ENCODE measurements at places on chromosomes 1 and 21.

DNA sequence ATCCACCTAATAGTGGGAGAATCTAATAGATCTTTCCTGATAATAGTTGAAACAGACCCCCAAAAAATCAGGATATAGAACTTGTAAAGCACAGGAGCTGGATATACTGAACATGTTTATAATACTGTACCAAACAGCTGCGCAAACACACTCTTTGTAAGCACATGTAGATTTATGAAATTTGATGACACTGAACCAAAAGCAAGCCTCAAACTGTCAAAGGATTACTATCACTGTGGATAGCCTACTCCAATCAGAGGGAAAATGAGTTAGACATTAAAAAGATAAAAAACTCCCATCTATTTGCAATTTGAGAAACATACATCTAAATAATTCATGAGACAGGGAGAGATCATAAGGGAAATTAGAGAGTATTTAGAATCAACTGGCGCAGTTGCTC is 26.1 kb downstream of the RCAN3 start:
- DNase-seq: no peak

- no peak for DNase-seq
Observed at GRCh38 chr1:17207540-17207939, 2.6 kb downstream of the PADI1 start.

- DNase-seq: no peak
Observed at GRCh38 chr21:44984428-44984791, 44.6 kb downstream of the SLX9 start.

- no peak for DNase-seq
Observed at GRCh38 chr1:31669786-31670592, 25.3 kb upstream of the PEF1 start.

DNA sequence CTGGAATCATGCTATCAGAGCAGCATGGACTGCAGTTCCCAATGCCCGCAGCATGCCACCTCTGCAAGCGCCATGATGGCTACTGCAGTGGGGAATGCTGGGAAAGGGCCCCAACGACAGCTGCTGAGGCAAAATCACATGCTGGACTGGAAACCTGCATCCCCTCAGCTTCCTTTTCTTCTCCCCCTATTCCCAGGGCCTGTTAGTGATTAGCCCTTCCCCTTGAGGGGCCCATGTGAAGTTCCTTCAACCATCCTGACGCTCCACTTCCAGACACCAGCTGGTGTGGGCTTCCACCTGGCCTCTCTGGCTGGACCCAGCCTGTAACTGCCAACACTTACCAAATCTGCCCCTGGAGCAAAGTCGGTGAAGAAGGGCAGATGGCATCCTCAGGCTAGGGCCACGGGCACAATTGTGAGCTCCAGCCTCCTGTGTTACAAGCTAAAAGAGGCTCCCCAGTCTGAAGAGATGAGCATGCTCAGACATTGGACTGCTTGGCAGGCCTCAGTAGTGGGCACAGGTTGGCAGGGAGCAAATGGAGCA is 22.1 kb upstream of the SDC3 start:
- no peak for DNase-seq

DNA sequence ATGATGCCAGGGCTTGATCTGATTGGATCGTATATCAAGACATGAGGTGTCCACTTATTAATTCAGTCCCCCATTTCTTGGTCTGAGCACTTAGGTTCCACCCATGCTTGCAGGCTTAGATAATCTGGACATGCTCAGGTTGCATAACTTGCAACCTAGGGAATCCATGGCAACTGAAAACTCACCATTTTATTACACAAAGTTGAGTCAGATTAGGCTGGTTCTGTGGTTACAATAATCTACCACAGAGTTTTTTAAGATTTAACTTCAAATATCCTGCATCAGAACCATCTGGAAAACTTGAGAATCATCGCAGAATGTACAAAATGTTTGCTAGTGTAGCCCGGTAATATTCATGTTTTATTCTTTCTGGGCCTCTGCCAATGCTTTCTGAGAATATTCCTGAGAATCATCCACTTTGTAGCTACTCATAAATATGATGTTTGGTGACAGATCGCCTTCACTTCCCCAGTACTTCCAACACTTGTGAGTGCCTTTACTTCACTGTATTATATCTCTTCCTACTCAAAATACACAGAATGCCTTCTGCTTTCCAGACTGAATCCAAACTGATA is 707.2 kb upstream of the ADAMTS5 start:
- no peak for DNase-seq

- no peak for DNase-seq
Observed at GRCh38 chr1:205528446-205528886, 24.0 kb downstream of the CDK18 start.

GRCh38 chr21:41160036-41160435 is 7.9 kb upstream of the BACE2 start:
- no peak for DNase-seq

- DNase-seq: no peak
Observed at GRCh38 chr21:30842990-30843389, 13.4 kb upstream of the KRTAP7-1 start.

- DNase-seq: no peak
Observed at GRCh38 chr1:50970931-50971582, 1.0 kb downstream of the CDKN2C start.

- no peak for DNase-seq
Observed at GRCh38 chr1:71987181-71987580, 295.2 kb downstream of the NEGR1 start.

- no peak for DNase-seq
Observed at GRCh38 chr1:48898894-48899293, 122.2 kb upstream of the BEND5 start.

- DNase-seq: no peak
Observed at GRCh38 chr21:43884861-43885417, 19.9 kb downstream of the AGPAT3 start.

GRCh38 chr1:159318784-159319551 is 16.8 kb downstream of the FCER1A start:
- no peak for DNase-seq

DNA sequence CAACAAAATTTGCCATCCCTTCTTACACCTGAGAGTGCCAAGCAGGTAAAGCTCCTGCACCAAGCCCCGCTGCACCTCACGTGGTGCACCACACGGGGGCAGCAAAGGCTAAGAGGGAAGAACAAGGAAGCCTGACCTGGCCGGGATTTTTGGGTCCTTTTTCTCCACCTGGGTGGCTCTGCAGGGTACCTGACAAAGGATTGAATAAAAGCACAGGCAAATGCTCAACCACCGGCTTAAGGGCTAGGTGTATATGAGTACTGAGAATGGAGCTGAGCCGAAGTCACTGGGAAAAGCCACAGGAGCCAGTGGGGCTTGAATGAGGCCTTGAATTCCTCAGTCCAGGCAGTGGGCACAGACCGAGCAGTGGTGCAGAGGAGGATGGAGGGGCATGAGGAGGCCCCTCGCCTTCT is 36.4 kb downstream of the ZNF697 start:
- no peak for DNase-seq

DNA sequence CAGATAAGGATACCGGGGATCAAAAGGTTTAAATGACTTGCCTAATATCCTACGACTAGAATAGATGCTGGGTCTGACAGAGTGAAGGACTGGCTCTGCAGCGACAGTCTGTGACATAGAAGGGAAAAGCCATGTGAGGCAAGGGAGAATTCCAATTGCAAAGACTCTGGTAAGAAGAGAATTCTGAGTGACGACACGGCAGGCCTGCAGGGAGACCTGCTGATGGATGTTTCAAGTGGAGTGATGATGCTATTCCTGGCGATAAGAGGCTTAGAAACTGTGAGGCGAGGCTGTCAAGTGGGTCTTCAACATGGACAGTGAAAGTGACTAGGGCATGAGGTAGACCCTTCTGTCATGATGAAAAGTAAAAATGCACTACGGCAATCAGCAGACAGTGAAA is 176.6 kb upstream of the PBX1 start:
- DNase-seq: no peak

DNA sequence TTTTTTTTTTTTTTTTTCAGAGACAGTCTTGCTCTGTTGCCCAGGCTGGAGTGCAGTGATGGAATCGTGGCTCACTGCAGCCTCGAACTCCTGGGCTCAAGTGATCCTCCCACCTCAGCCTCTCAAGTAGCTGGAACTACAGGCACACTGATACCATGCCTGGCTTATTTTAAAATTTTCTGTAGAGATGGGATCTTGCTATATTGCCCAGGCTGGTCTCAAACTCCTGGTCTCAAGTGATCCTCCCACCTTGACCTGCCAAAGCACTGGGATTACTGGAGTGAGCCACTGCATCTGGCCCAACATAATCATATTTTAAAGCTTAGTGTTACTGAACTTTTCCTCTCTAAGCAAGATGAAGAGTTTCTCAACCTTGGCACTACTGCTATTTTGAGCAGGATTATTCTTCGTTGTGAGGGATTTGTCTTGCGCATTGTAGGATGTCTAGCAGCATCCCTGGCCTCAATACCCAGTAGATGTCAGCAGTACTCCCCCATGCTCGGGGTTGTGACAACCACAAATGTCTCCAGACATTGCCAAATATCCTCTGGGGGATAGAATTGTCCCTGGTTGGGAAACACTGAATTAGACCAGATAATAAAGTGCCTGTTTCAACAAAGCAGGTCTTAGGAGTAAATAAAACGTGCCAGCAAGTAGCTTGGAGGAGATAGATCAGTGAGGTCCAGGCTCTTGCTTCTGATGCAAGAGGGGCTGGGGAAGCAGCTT is 15.1 kb upstream of the THRAP3 start:
- DNase-seq: no peak

DNA sequence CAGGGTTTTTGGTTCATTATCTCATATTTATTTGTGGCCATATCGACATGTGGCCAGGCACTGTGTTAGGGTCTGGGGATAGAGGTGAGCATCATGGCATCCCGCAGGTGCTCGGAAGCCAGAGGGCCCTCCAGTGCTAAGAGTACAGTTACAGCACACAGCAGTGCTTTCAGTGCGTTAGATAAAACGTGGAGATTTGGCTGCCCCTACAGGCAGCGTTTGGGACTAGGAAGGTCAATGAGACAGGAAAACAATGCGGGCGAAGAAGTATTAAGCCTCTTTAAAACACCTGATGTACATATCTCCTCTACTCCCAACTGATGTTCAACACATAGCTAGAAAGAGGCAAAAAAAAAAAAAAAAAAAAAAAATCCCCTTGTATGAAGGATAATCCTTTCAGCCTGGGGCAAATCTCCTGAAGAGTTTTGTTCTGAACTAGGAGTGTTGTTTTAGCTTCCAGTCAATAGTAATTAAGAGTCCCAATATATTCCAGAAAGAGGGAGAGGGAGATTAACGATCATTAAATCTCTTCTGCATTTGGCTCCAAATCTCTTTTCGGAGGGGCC is 80.1 kb downstream of the CAPZB start:
- DNase-seq: no peak

DNA sequence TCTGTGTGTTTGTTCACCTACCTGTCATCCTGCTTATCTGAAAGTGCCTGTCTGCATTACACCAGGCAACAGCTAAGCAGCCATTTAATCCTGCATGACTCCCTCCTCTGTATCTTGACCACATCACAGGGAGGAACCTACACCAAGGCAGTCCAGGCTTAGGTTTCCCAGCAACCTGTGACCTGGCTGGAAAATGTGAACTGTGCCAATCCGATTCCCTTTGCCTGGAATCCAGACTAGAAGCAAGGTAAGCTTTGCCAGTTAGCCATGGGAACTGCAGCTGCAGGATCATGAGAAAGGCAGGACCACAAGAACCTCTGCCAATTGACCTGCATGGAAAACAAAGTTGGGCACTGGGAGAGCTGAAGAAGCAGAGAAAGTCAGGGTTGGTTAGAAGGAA is 6.3 kb upstream of the ATP1B1 start:
- DNase-seq: no peak

- no peak for DNase-seq
Observed at GRCh38 chr1:170075186-170075585, 691 bp upstream of the KIFAP3 start.

DNA sequence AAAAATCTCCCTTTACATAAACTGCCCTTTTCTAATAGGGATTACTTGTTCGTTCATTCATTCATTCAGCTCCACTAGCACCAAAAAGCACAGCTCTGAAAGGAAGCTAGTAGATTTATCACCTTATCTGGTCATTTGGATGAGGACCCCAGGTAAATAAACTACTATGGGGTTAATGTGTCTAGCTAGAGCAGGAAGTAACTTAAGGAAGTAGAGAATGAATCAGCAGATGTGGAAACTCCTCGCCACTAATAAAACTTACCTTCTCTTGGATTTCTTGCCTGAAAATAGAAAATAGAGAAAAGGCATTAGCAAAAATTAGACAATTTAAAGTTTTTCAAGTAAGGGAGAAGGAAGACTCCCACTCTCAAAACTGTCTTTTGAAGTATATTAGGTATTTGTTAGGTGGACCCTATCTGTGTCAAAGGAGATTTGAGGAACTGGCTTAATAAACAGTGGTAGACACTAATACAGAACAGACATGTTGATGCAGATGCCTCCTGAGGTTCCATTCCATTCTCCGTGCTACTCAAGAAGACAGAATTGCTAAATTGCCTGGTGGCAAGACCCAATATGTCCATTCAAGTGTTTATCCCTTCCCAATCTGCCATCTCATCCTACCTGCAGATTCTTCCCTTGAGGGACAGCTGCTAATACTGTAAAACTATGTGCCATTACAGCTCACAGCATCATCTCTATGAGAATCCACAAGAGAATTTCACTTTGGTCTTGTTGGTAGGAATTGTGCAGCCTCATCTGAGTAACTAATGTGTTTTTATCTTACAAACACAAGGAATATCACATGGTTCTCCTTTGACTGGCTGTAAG is 14.9 kb downstream of the SELL start:
- DNase-seq: no peak

DNA sequence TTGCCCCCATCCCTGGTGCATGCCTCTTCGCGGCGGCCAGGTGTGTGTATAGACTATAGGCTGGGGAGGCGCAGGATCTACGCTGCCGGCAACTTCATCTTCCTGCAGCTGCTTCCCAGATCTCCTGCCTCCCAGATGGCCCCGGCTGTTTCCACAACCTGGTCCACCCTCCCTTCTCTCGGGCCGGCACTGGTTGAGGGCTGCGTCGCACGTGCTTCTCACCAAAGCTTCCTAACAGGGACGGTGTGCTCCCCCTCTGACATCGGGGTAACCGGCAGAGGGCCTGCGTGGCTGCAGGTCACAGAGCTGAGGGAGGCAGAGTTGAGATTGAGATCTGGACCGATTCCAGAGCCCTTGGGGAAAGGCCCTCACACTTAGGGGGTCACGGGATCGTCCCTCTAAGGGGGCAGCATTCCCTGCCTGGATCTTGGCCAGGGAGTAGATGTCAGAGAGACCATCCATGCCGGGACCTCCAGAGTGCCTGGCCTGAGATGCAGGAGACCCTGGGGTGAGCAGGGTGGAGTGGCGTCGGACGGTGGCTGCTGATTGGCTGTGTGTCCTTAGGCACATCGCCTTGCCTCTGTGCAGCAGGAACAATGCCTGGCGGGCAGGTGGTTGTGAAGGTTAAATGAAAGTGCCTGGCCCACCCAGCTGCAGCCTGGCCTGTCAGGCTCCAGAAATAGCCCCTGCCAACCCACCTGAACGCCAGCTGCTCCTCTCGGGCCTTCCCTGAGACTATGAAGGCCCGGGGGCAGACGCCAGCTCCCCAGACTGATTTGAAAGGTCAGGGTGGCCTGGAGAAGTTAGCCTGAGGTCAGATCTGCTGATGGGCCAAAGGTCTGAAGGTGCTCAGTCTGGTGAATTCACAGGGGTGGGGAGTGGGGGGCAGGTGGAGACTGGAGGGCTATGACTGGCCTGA is 6.1 kb upstream of the MASP2 start:
- no peak for DNase-seq

All from vagina (tissue), 2 donors.